Left ventricle myocardium superior (tissue), 1 donor: ENCODE measurements at places on chromosomes 2 and 18. TPM values are rescaled to one million over a fixed set of nuclear protein-coding genes. Genes with fewer than 3 reads are reported as not detected.

The BOLL gene
- total RNA-seq: not detected

The CPLX4 gene
- total RNA-seq: not detected

DNA sequence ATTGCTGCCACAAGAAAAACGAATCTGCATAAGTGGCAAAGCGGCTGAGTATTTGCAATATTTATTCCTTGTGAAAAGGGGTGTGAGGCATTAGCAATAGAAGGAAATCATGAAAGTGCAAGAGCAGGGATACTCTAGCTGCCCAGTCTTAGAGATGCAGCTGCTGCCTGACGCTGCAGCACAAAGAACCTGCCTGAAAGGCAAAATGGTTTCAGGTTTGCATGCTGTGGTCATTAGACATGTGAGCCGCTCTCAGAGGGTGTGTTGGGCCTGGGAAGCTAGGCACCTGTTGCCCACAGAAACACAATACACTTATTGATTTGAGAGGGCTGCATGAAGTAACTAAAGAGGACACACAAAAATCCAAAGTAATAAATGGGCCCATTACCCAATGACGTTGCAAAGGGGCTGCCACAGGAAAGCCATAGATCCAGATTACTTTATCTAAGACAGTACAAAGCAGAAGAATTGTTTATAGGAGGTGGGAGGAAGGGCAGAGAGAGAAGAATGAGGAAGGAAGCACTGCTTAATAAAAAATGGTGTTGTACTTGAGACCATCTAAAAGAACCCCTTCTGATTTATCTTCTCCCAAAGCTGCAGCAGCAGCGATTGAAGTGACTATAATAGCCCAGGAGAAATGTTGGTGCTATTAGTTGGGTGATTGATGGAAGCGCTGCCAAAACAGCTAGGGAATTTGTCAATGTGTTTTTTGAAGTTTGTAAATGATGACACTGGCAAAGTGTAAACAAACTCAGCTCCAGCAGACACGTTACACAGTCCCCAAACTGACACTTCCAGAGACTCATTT, 492.4 kb upstream of the ACVR2A start:
- DNase-seq: no peak

DNA sequence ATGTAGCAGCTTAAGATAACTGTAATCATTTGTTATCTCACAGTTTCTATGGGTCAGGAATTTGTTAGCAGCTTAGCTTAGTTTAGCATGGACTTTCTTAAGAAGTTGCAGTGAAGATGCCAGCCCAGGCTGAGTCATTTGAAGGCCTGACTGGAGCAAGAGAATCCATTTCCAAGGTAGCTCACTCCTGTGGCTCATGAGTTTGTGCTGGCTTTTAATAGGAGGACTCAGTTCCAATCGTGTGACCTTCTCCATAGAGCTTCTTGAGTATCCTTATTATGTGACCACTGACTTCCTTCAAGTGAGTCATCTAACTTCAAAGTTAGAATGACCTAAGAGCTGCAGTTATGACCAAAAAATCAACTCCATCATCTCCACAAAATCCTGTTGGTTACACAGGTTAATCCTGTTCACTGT, 1.4 kb downstream of the GPATCH11 start:
- DNase-seq: no peak

- DNase-seq: no peak
These were observed 630 bp downstream of the PPM1G start for GRCh38 chr2:27408601-27409320.

DNA sequence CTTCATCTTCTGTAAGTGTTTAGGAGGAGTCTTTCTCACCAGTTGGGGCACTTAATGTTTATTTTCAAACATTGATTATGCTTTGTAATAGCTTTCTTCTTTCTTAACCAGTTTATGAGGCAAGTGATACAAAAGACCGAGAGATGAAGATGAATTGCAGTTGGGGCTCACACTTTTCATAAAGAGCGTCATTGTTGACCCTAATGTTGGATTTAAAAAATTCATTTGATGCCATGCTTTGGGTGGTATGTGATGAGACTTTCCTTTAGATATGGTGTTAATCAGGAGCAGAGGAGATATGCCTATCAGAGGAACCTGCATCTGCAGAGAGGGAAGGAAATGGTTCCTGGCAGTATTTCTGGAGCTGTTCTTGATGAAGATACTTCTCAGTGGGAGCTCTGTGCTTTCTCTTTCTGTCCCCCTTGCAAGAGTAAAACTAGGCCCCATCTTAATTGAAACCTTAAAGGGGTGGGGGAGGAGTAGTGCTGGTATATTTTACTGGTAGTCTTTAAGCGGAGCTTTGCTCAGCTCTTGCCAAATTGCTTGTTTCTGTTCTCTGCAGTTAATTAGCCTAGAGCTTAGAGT, 2.3 kb downstream of the EML4 start:
- no peak for DNase-seq

GRCh38 chr2:179745635-179746256, 115.7 kb downstream of the ZNF385B start:
- no peak for DNase-seq

- DNase-seq: no peak
These were observed 76.6 kb upstream of the GRB14 start for GRCh38 chr2:164697688-164698461.

DNA sequence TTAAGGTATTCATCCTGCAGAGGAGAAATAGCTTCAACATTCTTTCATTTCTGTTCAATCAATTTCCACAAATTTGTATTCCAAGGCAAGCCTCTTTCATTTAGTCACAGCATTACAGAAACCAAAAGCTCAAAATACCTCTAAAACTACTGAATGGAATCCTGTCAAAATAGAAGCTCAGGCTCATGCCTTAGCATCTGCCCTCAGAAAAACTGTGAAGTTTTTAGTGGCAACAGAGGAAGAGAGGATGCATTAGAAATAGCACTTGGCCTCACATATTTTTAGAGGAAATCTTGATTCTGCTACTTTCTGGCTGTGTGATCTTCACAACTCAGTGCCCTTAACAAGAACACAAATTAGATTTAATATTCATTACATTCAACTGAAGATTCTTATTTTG, 69.1 kb upstream of the GALNT13 start:
- no peak for DNase-seq

DNA sequence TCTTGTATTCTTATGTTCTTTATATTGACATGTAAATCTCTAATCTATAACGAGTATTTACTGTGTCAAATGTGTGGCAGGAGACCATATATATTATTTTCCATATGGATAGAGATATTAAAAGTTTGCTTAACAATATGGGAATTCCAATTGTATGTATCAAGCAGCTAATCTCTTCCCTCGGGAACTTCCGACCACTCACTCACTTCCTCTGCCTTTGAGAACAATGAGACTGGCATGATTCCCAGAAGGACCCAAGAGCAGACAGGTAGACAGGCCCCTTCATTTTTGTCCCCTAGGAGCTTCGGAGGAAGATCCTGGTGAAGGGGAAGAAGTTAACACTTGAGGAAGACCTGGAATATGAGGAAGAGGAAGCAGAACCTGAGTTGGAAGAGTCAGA, 24.1 kb downstream of the PLCD4 start:
- DNase-seq: no peak

DNA sequence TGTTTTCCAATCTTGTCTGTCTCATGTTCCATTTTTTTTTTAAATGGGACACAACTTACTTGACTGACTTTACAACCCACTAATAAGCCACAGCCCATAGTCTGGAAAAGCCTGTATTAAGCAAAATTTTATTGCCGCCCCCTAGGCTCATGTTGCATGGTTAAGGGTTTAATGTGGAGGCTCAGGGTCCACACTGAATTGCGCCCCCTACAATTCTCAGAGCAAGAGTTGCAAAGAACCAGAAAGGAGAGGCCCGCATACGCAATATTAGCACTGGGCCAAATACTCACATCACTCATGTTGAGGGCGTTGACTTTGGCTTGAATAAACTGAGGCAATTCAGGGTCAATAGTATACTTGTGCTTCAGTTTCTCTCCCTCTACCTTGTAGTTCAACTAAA, 65.5 kb downstream of the NEB start:
- no peak for DNase-seq

GRCh38 chr2:242085941-242086621, 216.6 kb downstream of the RTP5 start:
- peak; percentile 70 for DNase-seq

- DNase-seq: no peak
These were observed 339.2 kb upstream of the HNRNPA3 start for GRCh38 chr2:176873403-176873802.

- DNase-seq: no peak
These were observed 184.7 kb downstream of the DSEL start for GRCh38 chr18:67331857-67332256.
